ENCODE measurements at places on chromosomes 16 and 17.
A peak's percentile ranks its signal among the peaks of the same experiment; 100 is the strongest.

DNA sequence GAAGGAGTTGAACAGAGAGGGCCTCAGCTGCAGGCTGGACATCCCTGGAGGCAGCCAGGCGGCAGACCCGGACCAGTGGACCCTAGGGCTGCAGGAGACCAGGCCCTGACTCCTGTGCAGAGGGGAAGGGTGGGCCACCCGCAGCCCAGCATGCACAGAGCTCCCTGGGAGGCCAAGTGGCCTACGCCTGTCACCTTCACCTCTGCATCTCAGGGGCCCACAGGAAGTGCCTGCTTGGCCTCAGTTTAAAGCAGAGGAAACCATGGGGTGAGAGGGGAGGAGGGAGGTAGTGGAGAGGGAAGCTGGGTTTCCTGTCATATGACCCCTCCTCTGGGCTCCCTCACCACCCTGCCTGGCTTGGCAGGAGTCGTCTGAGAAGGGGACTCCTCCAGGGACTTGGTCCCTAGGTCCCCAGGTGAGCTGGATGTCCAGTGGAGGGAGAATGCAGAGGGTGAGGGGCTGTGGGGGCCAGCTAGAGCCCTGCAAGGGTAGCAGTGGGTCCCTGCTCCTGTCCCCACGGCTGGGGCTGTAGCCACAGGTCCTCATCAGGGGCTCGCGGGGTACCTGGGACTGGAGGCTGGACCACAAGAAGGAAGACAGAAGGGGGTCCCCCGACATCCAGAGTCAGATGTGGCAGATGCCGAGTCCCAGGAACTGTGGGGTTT, at the start of gene TMC8:
Gene TMC8 (plus strand): TSS at position 335 of the 665 bp plus-strand sequence. CDS start 818 bp downstream, outside the sequence.
- peak; percentile 73 for DNase-seq

DNA sequence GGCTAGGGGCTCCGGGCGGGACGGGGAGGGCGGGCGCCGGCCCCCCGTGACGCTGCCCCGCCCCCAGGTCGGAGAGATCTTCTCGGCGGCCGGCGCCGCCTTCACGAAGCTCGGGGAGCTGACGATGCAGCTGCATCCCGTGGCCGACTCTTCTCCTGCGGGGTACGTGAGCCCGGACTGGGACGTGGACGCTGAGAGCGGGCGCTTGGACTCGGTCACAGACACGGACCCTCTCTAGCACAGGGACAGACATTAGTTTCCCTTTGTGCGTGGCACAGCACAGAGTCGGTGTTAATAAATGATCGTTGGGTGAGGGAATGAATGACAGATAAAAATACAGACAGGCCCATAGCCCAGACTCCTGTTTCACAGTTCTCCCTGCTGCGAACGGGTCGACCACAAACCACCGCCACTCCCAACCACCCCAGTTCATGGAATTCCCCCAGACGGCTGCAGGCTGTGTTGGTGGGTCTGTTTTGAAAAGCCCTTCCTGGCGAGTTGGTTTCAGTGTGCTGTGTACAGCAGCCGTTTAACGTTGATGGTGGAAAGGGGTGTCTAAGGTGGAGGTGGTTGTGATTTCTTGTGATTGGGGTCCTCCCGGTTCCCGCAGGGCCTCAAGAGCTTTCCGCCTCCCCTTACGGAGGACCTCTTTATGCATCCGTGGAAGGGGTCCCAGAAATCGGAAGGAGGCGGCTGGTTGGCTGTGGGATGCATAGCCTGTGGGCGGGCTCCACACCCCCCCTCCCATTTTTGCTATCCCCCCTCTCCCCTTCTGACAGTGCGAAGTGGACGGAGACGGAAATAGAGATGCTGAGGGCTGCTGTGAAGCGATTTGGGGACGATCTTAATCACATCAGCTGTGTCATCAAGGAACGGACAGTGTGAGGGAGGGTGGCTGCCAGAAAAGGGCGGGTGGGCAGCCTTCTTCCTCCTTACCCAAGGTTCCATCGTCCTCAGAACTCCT, 2.9 kb downstream of the RNASEK start:
- DNase-seq, result peak; percentile 87

DNA sequence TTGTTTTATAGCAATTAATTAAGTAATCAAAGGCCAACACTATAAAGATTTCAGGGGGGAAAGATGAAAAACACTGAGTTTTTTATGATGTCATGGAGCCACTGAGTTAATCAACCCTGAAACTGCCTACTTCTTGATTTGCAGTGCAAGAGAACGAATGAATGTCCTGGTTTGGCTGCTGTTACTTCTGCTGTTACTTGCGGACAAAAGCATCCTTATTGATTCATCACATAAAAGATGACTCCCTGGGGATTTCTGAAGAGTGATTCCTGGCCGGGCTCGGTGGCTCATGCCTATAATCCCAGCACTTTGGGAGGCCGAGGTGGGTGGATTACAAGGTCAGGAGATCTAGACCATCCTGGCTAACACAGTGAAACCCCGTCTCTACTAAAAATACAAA, 10.9 kb upstream of the SPNS3 start:
- DNase-seq, result no peak

DNA sequence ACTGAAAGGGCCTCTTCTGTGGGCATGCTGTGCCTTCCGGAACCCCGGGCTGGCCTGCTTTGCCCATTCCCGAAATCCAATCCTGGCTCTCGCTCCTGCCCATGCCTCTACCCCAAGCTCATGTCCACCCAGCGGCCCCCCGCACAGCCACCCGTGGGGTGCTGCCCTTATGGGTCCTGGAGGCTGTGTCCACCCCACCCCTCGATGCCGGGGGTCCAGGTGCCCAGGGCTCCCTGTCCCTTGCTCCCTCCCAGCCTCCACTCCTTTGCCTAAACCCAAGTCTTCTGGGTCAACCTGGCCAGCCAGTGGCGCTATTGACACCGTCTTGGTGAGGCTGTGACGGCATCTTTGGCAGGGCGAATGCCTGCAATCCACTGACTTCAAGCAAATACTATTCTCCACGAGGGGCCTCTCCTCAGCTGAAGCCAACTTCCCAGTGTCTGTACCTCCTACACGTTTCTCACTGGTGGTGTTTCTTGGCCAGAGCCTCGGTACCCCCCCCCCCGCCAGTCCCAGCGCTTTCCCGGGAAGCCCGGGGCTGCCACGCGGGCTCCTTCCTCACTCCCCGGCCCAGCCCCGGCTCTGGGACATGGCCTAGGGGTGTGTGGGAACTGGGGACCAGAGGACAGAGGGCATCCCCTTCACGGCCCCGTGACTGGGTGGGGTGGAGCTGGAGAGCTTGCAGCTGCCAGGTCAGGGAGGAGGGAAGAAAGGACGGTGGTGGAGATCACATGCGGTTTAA, 12.2 kb upstream of the DUS1L start:
- no peak for DNase-seq

DNA sequence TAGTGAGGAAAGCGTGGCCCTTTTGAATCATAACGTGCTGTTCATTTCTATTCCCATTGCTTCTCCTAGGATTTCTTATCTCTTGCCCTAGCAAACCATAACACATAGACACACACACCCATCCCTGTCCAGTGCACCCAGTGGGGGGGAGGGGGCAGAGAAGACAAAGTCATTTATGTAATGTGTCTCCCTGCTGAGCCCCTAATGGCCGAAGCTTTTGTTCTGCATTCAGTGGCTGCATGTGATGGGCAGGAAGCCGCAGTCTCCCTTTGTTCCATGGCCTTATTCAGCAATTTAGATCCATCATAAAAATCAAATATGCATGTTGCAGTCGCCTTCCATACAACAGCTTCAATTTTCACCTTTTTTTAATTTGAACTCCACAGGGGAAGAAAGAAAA, 325.4 kb downstream of the ZFHX3 start:
- DNase-seq, result no peak

DNA sequence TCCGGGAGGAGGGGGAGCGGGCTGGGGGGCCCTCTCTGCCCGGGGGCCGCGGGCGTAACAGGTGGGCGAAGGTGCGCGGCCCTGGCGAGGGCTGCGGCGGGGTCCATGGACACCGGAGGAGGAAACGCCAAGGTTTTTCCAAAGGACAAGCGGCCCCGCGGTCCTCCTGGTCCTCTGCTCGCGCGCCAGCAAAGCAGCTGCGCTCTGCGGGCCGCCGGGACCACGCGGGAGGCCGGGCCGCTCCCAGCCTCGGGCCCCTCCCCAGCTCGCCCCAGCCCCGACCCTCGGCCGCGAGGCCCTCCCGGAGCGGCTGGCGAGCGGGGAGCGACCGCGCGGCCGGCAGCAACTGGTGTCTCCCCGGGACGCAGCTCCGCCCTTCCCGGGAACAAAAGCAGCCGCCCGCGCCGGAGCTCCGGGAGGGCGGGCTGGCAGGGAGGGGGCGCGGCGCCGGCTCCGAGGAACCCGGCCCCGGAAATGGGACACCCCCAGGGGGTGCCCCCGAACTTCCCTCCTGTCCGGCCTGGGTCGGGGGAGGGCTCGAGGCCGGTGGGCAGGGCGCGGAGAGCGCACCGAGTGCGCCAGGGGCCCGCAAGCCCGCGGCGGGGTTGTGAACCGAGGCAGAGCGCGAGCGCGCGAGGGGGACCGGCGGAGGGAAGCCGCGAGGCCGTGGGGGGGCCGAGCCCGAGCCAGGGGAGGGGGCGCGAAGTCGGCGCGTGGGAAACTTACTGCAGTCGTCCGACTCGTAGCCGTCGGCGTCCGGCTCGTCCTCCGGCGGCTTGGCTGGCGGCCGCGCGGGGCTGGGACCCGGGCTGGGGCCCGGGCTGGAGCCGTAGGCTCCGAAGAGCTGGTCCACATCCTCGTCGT, 837 bp downstream of the DOC2B start:
- no peak for DNase-seq

DNA sequence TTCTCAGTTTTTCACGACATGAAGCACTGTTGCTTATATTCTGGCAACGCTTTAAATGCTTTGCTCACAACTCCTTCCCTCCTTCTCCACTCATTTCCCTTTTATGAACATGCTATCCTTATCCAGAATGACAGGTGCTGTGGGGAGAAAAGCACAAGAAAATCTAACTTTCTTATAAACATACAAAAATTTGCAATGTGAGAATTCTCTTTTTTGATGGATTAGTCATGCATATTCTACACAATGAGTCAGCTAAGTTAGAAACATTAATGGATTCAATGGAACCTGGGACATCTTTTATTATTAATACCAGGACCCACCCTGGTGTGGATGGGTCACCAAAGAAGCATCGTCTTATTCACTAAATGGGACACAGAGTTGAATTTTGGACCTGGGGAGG, 234.6 kb upstream of the CDH5 start:
- DNase-seq, result no peak
